Stimulated activated naive CD4-positive, alpha-beta T cell treated with Interleukin-2 at 50 U/mL for 16 hours (primary cell): ENCODE measurements at places on chromosomes 4 and X.

- no peak for DNase-seq
Measured at GRCh38 chr4:113398441-113399143, 349.1 kb downstream of the ANK2 start.

- no peak for DNase-seq
Measured at GRCh38 chr4:26171941-26172340, 148.9 kb upstream of the RBPJ start.

GRCh38 chr4:76601791-76602190 lies 166.8 kb downstream of the SHROOM3 start:
- no peak for DNase-seq

DNA sequence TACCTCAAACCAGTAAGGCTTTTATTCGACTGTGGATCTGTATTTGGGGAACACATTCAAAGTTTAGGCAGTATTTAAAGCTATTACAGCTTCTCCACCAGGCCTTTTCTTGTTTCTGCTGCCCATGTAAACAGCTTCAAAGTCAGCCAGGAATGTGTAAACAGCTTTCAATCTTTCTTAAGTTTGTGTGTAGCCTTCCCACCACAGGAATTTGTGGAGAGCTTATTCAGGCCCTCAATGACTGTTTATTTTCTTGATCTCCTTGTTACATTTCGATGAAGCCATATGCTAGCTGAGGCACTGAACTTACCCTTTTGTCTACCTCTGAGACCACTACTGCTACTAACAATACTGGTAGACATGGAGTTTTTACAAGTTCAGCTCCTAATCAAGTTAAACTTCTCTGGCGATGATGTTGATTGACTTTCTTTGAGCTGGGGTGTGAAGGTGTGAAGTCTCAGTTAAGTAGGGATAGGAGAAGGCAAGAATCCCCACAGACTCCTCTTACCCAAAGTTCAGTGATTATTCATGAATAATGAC lies 72.6 kb downstream of the NWD2 start:
- no peak for DNase-seq

GRCh38 chr4:164087733-164088132 lies 593.2 kb downstream of the TMA16 start:
- DNase-seq = no peak

- DNase-seq = no peak
Measured at GRCh38 chr4:84952004-84952403, 14.5 kb downstream of the WDFY3 start.

- no peak for DNase-seq
Measured at GRCh38 chr4:140031706-140032105, 122.3 kb downstream of the MAML3 start.

DNA sequence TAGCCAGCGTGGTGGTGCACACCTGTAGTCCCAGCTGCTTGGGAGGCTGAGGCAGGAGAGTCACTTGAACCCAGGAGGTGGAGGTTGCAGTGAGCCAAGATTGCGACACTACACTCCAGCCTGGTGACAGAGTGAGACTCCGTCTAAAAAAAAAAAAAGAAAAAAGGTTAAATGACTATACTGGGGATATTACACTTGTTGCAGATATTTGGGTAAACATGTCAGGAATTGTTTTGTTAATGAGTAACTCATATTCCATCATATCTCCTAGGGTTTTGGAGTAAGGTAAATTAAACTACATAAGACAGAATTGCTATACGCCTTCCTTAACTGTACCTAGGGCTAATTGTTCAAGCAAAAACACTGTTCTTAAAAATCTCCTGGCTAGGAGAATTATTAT lies 291.4 kb upstream of the IGFBP7 start:
- DNase-seq = no peak

DNA sequence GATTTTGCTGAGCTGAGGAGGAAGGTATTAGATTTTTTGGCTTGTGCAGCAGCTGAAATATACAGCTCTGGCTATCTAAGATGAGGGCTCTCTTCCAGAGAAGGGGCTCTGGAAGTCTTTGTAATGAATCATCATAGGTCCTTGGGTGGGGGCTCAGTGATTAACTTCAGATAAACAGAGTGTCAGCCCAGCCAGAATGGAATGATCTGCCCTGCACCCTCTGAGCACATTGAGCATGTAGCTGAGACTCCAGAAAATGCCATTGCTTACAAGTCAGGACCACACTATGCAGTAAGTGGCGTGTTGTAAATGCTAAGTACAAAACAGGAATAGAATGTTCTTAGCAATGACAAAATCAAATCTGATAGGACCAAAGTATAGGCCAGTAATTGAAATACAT lies 836.0 kb downstream of the PDHA2 start:
- no peak for DNase-seq

DNA sequence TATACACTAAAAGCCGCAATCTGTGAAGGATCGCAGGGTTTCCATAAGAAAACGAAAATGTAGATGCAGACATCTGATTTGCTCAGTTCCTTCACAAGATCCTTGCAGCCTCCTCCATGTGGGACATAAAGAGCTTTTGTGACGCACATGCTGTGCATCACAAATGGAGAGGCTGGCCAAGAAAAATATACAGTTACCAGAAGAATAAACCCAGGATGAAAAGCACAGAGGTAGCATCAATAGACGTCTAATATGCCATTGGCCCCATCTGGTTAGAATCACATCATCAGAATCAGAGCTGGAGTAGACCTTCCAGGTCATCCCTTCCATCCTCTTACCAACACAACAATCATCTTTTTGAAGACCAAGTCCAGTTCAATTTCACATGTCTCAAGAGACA lies 517.4 kb downstream of the RAB28 start:
- DNase-seq = no peak

DNA sequence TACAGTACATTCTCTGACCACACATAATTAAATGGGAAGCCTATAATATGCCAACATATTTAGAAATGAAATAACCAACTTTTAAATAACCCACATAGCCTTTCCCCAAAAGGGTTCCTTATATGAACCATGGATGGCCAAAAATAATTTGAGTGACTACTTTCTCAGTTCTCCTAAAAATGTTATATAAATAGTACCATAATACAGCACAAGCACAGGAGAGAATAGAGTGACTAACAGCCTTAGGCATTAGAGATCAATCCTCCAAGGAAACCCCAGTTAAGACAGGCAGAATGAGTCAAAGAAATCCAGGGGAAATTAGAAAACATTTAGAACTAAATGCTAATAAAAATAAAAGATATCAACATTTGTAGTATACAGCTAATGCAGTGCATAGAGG lies 50.2 kb downstream of the ANKRD17 start:
- DNase-seq = no peak

- peak; percentile 62 for DNase-seq
Measured at GRCh38 chrX:55488593-55489313, 895 bp downstream of the USP51 start.

- DNase-seq = no peak
Measured at GRCh38 chr4:113764720-113765264, 3.3 kb upstream of the CAMK2D start.

DNA sequence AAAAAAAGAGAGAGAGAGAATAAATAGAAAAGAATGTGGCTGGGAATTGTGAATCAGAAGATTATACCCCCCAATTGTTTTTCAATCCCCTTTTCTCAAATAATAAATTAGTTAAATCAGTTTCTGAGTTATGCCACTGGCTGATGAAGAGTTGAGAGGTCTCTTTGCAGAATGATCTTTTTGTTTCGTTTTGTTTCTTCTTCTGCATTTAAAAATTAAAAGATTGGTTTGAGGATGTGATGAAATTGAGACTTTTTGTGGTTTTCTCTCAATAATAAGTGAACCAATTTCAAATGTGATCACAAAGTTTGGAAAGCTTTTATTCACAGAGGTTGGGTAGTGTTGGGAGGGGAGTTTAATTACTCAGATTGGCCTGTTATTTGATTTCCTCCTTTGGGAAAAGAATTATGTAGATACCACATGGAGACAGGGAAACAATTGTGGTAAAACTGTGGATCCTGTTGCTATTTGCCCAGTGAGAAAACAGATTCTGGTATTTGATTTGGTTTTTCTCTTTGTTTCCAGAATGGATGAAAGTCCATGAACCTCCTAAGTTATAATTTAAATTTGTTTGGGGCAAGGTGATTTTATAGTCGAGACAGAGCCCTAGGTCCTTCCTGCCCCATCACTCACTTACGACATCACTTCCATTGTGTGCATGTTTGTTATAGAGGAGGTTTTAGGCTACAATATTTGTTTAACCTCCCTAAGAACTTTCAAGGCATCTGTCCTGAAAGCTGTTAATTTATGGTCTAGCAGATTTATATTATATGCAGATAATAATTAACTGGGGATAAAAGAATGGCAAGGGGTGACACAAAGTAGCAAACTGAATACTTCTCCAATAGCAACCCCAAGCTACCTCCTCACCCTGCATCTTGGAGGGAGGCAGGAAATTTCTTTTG lies 92.0 kb upstream of the BMPR1B start:
- no peak for DNase-seq

DNA sequence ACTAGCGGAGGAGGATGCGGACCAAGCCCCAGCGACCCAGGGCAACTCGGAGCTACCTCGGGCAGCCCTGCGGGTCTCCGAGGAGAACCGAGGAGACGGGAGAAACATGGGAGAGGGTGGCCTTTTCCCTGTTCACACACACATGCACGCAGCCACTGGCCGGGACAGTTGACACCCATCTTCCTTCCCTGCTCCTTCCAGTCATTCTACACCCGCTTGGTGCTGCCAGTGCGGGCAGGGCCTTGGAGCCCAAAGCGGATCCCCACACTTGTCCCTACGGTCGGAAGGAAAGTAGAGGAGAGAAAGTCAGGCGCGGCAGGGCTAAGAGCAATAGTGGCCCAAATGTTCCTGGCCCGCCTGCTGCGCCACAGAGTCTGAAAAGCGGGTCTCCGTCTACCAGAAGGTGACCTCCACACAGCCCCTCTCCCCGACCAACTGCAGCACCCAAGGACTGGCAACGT lies 1.1 kb upstream of the PPP3CA start:
- no peak for DNase-seq

- DNase-seq = no peak
Measured at GRCh38 chr4:138897811-138898226, 117.8 kb upstream of the NOCT start.

DNA sequence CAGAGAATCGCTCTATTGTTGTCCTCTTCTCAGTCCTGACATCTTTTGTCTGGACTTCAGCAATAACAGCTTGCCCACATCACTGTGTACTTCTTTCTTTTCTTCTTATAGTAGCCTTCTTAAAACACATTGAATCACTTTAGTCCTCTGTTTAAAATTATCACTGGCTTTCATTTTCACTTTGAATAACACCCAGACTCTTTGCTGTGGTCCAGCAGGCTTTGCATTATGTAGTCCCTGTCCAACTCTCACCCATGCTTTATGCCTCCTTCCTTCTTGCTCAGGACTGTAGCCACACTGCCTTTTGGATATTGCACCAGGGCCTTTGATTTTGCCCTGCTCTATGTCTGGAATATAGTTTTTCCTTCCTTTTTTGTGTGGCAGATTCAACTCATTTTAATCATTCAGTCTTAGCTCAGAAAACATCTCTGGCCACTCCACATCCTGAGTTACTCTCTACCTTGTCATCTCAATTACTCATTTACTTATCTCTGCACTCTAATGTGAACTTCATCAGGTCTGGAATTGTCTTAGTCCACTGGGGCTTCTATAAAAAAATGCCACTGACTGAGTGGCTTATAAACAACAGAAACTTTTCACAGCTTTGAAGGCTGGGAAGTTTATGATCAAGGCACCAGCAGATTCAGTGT lies 168.2 kb downstream of the C4orf33 start:
- DNase-seq = no peak

DNA sequence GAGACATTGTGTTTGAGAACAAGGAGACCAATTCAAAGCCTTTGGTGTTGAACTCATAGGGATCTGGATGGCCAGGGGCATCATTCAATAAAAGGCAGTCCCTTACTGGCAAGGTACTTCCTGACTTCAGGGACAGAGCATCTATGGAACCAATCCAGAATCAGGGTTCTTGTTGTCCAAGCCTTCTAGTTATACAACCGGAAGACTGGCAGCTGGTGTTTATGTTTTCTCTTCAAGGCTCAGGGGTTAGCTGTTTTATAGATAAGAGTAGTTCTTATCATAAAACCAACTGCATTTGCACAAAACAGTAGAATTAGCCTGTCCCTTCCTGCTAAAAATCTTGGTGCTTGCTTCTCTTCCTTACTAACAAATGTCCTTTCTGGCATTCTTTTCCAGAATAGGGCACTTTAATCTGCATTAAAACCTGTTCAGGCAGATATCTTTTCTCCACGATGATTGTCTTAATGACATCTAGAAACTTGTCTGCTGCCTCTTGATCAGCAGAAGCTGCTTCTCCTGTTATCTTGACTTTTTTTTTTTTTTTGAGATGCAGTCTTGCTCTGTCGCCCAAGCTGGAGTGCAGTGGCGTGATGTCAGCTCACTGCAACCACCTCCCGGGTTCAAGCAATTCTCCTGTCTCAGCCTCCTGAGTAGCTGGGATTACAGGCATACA lies 38.4 kb upstream of the ARHGEF6 start:
- DNase-seq = no peak

GRCh38 chrX:152817078-152817764 lies 13.3 kb downstream of the CETN2 start:
- no peak for DNase-seq

DNA sequence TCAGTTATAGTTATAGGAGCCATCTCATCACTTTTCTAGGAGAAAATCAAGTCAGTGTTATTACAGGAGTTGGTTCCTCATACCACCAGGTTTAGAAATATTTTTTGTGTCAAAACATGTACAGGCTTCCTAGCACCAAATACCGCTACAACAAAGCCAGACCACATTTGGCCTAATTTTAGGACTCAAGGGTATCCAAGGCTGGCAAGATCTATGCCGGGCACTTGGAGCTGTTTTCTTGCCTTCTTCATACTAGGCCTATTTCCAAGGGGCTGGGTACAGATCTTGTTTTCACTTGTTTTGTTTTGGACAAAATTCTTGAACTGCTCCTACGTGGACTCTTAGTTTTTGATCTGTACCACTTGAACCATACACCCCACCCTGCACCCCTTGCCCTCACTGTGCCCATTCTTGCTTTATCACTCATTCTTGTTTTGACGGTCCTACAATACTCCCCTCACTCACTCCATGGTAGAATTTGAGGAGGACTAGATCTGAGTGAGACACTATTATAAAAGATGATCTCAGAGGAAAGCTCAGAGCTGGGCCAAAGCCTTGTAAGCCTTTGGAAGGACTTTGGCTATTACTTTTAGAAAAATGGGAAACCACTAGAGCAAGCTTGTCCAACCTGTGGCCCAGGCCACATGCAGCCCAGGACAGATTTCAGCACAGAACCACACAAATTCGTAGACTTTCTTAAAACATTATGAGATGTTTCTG lies 17.7 kb upstream of the TMEM144 start:
- no peak for DNase-seq

DNA sequence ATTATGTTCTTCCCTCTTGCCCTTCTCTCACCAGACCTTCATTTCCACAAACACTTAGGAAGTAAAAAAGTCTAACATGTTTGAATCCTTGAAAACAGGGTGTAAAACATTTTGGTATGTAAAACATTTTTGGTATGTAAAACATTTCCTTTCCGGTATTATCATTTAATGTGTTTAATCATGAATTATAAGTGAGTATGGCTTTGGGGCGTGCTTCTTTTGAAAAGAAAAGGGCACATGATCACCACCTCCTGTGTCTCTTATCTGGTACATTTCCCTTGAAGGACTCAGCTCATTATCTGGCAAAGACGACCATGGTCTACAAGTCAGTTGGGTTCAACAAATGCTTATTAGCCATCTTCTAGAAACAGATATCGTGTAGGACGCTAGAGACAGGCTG lies 283.6 kb downstream of the FRMPD4 start:
- DNase-seq = no peak
